ENCODE measurements at places on chromosomes 4 and X. TPM values are rescaled to one million over a fixed set of nuclear protein-coding genes. Genes with fewer than 3 reads are reported as not detected.

The LRIT3 gene
- total RNA-seq = 0.25 TPM

The IL21 gene
- 0.20 TPM for total RNA-seq

The ADH5 gene
- total RNA-seq = 56.7 TPM

- no peak for DNase-seq
- no peak overlapping the region for H3K27ac ChIP-seq
- H3K27me3 ChIP-seq = no peaks in the 10 kb centered on the region
- H3K4me3 ChIP-seq = no peak overlapping the region
- H3K36me3 ChIP-seq = no peaks in the 10 kb centered on the region
Observed at GRCh38 chr4:10690185-10690907, 5.8 kb upstream of the CLNK start.

GRCh38 chr4:27666943-27667342, 806.3 kb downstream of the STIM2 start:
- H3K27me3 ChIP-seq = no peaks in the 10 kb centered on the region
- no peak for DNase-seq
- no peak overlapping the region for H3K27ac ChIP-seq
- H3K4me3 ChIP-seq = no peak overlapping the region
- H3K36me3 ChIP-seq = no peaks in the 10 kb centered on the region

The CXCL5 gene
- total RNA-seq = 0.59 TPM

- no peaks in the 10 kb centered on the region for H3K27me3 ChIP-seq
- no peak overlapping the region for H3K4me3 ChIP-seq
- no peak for DNase-seq
- no peaks in the 10 kb centered on the region for H3K36me3 ChIP-seq
- no peaks in the 10 kb centered on the region for H3K4me1 ChIP-seq
Observed at GRCh38 chr4:181611033-181611711, 632.0 kb upstream of the TENM3 start.

DNA sequence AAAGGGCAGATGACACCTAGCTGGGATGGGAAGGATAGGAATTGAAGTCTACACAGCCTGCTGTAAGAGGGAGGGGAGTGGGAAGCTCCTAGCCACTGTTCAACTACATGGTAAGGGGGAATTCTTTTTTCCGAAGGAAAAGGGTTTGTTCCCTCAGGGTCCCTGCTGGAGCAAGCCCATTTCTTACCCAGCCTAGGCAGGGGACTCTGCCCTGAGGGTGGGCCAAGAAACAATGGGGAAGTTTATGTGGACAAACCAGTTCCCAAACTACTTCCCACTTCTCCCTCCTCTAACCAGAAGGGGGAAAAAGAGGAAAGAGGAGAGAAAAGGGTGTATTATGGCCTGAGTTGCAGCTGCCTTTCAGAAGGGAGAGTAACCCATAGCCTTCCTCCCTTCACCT, 13.5 kb upstream of the VSIG4 start:
- no peaks in the 10 kb centered on the region for H3K36me3 ChIP-seq

The AKAP14 gene
- total RNA-seq = not detected

Measured in CD4-positive, CD25-positive, alpha-beta regulatory T cell (primary cell).